ENCODE measurements at places on chromosomes 7 and 10.

DNA sequence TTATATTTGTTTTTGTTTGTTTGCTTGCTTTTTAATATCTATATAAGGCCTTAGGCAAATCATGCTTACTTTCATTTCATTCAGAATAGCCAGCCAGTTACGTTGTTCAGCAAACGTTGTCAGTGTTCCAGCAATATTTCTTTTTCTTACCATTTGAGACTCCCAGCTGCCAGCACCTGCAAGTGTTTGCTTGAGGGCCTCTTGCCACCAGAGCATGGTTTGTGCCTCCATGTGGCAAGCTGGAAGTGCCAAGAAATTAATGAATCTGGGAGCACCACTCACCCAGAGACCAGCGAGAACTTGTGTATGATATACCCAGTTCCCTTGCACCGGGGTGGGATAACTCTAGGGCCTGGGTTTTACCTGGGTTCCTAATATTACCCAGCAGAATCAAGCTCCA lies 177.1 kb upstream of the CSTF2T start:
- no peak for DNase-seq

DNA sequence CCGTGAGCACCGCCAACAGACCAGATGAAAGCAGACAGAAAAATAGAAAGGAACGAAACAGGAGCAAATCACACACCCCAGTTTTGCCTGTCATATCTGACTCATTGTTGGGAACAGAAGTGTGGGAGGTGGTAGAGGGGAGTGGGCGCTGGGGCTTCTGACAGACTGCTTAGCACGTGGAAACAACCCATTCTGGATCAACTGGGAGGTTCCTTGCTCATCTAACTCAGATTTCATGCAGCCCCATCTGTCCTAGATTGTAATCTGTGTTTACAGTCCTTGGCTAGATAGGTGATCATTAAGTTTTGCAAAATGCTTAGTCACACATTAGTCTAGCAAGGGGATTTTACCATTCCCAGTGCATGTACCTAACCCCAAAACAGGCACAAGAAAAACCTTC lies 154.1 kb downstream of the NRP1 start:
- DNase-seq = no peak

GRCh38 chr7:142488036-142488633 lies 230.3 kb upstream of the PRSS58 start:
- DNase-seq = no peak

DNA sequence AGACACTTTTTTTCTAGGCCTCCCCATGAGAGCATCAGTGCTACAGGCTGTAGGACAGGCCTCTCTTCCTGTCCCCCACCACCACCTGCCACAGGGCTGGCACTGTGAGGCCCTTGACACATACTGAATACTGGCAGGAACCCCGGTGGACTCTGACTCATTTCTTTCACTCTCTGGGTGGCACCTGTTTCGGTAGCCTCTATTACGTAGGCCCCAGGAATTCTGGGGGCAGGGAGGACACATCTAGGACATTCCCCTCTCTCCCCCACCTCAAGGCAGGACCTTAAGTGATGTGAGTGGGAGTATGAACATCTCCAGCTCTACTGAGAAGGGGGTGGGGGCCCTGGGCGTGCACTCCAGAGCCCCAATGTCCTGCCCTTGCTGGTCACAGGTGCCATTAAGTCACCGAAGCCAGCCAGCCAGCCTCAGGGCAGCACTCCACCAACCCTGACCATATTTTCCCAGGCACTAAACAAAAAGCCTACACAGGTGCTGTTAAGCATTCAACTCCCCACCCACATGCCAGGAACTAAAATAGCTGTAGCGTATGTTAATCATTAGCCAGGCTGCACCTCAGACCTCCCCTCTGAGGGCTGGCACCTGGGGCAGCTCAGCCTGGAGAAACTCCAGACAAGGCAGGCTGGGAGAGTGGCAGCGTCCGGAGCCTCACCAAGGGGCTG lies 8.9 kb downstream of the ANXA11 start:
- no peak for DNase-seq
